ENCODE measurements at places on chromosomes 3 and 15.
A peak's percentile ranks its signal among the peaks of the same experiment; 100 is the strongest.

DNA sequence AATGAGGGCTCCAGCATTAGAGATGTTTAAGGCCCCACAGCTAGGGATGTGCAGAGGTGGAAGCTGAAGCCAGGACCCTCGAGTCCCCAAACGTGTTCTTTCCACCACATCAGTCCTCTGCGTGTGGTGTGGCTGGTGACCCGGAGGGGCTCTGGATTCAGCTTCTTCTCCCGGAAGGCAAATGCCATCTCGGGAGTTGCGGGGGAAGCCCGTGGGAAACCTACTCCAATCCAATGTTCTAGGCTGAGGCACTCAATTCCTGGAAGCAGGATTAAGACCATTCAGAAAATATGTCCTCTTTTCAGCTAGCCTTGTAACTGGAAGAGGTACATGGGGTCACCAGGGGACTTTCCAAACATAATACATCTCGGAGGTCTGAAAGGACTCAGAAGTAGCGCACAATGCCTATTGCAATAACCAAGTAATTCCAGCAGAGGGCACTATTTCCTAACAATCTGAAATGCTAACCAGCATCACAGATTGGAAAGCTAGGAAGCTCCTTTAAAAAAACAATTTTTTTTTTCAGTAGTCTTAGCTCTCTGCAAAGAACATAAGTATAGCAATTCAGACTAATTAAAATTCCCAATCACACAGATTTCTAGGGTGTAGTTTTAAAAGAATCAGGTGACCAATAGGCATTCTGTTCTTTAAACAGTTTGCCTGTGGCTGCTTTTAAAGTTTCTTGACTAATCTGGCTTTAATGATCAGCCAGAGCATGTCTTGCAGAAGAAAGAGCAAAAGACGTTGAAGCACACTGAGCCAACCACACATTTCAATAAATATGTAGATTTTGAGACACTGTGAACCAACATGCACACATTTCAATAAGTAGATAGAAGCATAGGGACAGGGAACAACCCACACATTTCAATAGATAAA, 36.1 kb downstream of the BNC1 start:
- DNase-seq, result peak; percentile 63

- no peak for DNase-seq
Measured at GRCh38 chr15:58139989-58140522, 1.9 kb downstream of the AQP9 start.

GRCh38 chr3:183764847-183765731, 60.3 kb downstream of the MAP6D1 start:
- DNase-seq, result no peak

DNA sequence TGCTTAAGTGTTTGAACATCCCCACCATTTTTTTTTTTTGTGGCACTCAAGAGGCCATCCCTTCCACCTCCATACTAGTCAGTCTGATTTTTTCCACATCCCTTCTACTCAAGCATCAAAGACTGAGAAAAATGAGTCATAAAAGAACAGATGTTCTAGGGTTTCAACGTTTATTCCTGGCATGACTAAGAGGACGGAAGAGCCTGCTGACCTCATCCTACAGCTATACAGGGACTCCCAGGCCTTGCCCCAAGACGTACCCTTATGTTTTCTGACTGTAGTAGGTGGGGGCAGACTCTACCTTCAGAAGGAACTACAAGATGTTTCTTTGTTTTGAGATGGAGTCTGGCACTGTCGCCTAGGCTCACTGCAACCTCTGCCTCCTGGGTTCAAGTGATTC, 3.3 kb upstream of the ITPKA start:
- peak; percentile 68 for DNase-seq

- no peak for DNase-seq
Measured at GRCh38 chr15:64875641-64876223, 34.0 kb downstream of the PLEKHO2 start.

GRCh38 chr15:74262625-74263024, 26.5 kb downstream of the CCDC33 start:
- DNase-seq, result no peak

DNA sequence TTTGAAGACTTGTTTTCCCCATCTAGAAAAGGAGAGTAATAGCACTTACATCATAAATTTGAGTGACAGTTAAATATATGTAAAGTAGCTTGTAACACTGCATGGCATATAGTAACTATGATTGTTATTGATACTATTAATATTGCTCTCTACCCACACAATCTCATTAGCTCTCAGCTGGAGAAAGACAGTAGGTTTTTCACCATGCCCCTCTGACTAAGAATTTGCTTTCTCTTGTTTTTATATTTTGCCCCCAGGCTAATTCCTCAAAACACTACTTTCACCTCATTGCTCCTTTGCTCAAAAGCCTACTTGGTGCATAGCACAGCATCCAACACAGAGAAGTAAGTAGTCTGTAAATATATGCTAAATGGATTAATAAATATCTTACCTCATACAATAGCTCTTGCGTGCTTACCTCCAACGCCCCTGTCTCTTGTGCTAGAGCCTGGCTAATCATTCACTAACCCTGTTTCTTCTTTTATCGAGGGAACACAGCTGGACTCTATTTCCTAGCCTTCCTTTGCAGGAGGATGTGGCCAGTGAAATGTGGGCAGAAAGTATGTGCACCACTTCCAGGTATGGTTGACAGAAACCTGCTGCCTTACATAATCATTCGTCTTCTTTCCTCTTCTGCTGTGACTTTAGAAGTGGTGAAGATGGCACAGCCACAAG, 190.0 kb downstream of the PLCH1 start:
- no peak for DNase-seq

GRCh38 chr3:148697306-148698189, at the start of gene AGTR1:
Gene AGTR1 (plus strand): TSS chr3:148697903. CDS start chr3:148741036, 43,133 bp downstream.
- no peak for DNase-seq

- no peak for DNase-seq
Measured at GRCh38 chr3:44159696-44160300, 81.9 kb upstream of the TOPAZ1 start.

DNA sequence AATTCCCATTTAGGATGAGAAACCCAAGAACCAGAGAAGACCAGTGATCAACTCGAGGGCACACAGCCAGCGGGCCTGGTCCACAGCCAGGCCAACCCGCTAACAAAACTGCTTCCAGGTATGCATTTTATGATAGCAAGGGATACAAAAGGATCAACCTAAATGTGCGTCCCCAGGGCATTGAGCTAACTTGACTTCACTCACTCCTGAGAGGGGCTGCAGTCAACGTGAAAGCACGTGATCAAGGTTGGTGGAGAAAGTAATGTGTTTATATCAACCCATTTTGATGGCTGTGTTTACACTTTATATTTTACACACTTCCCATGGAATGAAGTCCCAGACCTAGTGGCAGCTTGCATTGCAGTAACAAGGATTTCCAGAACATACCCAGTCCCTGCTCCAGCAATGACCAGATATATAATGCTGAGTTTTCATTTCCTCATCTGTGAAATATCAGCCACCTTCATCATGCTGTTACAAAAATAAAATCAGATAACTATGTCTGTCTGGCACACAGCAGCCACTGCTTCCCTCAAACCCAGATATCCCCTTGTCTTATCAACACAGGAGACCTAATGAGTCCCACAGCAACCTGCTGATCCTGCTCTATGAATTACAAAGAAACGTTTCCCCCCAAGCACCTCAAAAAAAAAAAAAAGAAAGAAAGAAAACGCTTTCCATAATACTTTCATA, 2.0 kb downstream of the KLHL6 start:
- DNase-seq, result no peak
